Posterior cingulate gyrus (tissue), 11 donors: ENCODE measurements at places on chromosomes 3 and 15.

- DNase-seq, result no peak
Observed at GRCh38 chr3:121649645-121650044, 11.1 kb downstream of the HCLS1 start.

DNA sequence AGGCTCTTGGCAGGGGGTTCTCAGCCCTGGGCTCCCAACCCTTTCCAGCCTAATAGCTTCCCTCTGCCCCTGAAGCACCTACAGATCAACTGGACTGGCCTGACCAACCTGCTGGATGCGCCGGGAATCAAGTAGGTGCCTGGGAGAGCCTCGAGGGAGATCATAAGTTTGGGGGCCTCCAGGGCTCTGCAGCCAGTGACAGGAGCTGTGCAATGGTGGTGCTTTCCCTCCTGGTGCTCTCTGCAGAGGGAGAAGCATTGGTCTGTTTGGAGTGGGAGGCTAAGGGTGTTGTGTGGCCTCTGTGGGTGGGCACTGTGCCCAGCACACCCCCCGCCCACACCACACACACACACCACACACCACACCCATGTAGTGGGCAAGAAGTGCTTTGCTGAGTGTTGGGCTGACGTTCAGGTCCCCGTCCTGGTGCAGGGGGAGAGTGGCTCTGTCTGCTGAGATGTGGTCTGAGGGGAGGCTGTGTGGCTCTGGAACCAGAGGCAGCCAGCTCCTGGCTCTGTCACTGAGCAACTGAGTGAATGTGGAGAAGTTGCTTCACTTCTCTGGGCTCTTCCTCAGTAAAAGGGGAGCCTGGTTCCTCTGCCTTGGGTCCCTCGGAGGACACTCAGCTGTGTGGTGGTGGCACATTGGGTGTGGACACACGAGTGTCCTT lies 26.3 kb downstream of the ESYT3 start:
- DNase-seq, result no peak

GRCh38 chr3:72722930-72723726 lies 125.1 kb downstream of the SHQ1 start:
- no peak for DNase-seq

GRCh38 chr15:99442252-99442897 lies 123.4 kb upstream of the MEF2A start:
- no peak for DNase-seq

DNA sequence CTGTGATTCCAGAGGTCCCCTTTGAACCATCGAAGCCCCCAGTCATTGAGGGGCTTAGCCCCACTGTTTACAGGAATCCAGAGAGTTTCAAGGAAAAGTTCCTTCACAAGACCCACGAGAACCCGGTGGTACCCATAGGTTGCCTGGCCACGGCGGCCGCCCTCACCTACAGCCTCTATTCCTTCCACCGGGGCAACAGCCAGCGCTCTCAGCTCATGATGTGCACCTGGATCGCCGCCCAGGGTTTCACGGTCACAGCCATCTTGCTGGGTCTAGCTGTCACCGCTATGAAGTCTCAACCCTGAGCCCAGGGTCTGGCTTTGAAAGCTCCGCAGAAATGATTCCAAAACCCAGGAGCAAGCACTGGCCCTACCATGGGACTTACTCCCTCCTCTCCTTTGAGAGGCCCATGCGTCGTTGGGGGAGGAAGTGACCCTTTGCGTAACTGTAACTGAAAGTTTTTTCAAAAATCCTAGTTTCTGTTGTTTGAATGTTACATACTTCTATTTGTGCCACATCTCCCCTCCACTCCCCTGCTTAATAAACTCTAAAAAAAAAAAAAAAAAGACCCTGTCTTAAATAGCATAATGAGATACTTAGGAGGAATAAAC lies 85.1 kb upstream of the CSPG5 start:
- DNase-seq, result no peak

GRCh38 chr3:123143669-123144411 lies 57.9 kb upstream of the SEC22A start:
- no peak for DNase-seq

GRCh38 chr3:24713516-24713915 lies 218.9 kb upstream of the THRB start:
- no peak for DNase-seq

DNA sequence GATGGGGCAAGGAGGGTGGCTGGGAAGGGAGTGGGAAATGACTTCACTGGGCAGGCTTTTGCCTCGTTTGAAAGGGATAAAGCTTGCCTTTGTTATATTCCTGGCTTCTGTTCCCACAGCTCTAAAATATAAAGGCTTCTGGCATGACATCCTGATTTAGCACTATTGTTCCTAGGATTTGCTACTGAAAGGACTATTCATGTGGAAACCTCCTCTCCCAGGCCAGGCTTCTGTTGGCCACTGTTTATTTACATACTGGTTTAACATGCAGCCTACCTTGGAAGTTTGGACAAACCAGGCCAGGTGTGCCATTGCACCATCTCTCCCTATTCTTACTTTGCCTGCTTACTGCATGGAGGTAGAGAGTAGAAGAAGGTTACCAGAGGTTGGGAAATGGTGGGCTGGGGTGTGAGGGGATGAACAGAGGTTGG lies 2.4 kb upstream of the LMCD1 start:
- no peak for DNase-seq

DNA sequence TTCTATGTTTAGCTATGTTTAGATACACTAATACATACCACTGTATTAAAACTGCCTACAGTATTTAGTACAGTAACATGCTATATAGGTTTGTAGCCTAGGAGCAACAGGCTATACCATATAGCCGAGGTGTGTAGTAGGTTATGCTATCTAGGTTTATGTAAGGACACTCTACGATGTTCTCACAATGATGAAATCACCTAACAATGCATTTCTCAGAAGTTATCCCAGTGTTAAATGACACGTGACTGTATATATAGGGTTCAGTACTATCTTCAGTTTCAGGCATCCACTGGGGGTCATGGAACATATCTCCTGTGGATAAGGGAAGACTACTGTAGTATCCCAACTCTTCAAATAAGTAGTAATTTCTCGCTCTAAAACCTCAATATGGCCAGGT lies 97.4 kb downstream of the TMCC1 start:
- DNase-seq, result no peak

- DNase-seq, result no peak
Observed at GRCh38 chr3:18841422-18842343, 306.6 kb upstream of the KCNH8 start.

DNA sequence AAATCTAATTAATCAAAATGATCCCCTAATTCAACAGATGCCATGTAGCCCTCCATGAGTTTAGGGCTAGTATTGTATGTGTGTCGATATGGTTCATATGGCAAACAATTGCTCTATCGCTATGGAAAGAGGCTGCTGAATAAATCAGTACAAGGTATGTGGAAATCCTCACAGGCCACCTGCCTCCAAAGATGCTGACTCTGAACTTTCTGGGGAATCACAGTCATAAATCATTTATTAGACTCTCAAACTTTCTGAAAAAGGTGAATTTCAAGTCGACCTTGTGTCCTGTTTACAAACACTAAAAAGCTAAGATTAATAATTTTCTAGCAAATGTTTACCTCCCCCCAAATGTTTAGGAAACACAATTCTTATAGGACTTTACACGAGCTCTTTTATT lies 462.6 kb downstream of the GABRG3 start:
- DNase-seq, result no peak

DNA sequence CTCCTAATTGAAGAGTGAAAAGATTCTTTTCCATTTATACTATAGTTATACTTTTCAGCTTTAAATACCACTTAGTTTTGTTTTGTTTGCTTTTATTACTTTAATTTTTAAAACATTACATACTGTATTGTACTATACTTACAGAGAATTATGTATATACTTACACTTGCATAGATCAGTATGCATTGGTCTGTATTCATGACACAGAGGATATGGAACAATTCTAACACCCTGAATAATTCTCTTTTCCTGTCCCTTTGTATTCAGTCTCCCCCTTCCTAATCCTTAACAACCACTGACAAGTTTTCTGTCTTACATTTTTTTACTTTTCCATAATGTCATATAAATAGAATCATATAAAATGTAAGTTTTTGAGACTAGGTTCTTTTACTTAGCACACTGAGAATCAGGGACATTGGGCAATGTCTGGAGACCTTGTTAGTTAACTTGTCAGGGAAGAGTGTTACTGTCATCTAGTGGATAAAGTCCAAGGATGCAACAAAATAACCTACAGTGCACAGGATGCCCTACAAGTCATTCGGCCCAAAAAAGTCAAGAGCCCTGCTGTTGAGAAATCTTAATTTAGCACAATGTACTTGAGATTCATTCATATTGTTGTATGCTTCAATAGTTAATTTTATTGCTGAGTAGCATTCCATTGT lies 95.7 kb upstream of the MCTP2 start:
- no peak for DNase-seq

- no peak for DNase-seq
Observed at GRCh38 chr15:40241269-40242212, 2.7 kb downstream of the PAK6 start.

GRCh38 chr15:75646944-75647364 lies 758 bp upstream of the SNX33 start:
- DNase-seq, result no peak

DNA sequence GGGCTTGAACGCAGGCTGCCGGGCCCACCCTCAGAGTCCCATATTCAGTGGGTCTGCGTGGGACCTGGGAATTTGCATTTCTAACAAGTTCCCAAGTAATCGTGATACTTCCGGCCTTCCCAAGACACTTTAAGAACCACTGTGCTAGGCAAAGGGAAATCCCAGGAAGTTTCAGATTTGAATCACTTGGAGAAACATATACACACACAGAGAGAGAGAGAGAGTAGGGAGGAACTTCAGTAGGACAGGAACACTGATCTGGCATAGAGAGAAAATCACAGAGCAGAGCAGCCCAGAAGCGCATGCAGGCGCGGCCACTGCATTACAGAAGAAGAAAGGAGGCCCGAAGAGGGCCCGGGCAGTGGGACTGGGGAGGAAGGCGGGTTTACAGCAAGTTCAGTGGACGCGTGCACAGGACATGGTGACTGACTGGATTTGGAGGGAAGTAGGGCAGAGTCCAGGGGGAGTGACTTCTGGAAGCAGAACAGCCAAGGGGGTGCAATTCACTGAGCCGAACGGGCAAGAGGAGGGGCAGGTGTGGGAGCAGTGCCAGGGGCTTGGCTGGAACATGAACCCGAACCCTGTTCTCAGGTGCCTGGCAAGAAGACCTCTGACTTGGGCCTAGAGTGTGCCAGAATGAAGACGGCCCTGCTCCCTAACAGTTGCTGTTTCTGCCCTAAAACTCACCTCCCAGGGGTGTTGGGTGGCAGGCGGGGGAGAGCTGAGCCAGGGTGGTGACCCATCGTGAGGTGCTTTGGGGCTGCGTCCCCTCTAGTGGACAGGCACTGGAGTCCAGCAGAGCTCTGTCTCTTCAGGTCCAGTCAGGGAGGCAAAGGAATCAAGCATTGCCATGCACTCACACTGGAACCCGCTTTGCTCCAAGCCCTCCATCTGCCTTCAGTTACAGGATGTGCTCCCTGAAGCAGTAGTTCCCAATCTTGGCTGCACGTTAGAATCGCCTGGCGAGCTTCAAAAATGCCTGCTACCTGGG lies 101.3 kb upstream of the HES1 start:
- DNase-seq, result no peak

GRCh38 chr3:30300809-30301208 lies 305.6 kb upstream of the TGFBR2 start:
- DNase-seq, result no peak

DNA sequence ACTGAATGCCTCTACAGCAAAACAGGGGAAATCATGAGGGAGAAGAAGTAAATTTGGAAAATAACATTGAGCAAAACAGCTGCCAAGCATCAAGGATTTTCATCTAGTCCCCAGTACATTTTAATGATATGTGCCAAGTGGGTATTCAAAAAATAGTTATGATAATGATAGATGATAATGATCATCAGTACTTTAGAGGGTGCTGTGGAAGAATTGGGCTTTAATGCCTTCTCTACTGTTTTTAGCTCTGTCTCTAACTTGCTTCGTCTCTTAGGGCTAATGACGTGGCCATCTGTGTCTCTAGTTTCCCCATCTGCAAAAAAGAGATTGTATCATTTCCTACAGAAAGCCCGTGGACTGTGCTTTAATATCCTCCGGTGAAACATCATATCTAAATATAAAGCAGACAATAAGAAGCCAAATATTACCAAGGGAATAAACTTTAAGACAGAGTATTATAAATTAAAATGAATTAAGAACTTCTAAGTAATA lies 10.2 kb upstream of the FSIP1 start:
- no peak for DNase-seq

DNA sequence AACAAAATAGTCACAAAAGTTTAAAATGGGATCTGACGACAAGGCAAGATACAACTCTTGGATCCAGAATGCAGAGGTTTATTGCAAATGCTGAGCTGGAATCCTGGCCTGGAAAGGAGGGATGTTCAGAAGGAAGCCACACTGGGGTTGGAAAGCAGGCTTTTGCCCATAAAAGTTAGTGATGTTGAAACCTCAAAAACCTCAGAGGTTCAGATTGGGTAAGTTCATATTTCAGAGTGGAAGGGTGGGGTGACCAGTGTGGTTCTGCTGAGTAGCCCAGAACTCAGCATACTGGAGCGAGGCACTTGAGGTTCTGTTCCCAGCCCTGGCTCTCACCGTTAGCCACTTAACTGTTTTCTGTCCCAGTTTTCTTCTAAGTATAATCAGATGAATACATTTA lies 114.0 kb upstream of the OSTN start:
- no peak for DNase-seq

DNA sequence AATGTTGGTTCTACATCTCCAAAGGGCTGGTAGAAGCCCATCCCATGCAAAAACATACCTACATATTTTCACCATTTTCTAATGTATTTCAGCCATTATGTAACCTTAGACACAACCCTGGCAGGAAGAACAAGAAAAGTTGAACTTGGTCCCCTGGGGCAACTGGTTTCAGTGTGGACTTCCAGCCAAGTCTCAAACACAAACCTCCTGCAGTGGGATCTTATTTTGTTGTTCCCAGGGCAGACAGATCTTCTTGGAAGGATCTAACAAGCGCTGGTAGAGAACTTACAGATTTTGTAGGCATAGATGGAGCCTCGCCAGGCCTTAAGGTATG lies 96.3 kb downstream of the ADAMTS17 start:
- no peak for DNase-seq

- DNase-seq, result no peak
Observed at GRCh38 chr15:33547876-33548275, 237.1 kb downstream of the RYR3 start.

GRCh38 chr3:51970606-51971300 lies 3.1 kb downstream of the ABHD14B start:
- no peak for DNase-seq

- peak; percentile 87 for DNase-seq
Observed at GRCh38 chr3:133661454-133662277, at the start of gene TOPBP1. TOPBP1 (minus strand) TSS chr3:133661941; CDS start chr3:133661127, 814 bp downstream.

DNA sequence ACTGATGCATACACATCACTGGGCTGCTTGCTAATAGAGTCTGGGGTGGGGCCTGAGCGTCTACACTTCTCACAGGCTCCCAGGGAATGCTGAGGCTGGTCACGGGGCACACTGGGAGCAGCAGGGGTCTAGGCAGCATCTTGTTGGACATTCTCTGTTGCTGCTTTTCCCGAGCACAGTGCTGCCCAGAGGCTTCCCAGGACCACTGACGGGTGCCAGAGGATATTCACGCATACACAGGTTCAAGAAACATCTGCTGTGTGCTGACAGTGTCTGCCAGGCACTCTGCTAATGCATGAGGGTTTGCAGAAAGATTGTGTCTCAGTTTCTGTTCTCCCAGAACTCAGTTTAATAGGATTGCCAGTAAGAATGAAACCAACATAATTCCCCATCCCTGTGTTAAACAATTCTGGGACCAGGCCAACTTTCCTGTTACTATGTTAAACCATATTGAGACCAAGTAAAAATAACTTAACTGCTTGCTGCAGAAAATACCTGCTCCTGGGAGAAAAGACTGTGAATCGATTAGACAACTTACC lies 23.9 kb upstream of the BCL2L10 start:
- no peak for DNase-seq
